ENCODE measurements at places on chromosomes 4 and X.

- DNase-seq, result no peak
Measured at GRCh38 chrX:77085372-77085771, 361.8 kb upstream of the FGF16 start.

- no peak for DNase-seq
Measured at GRCh38 chr4:182716192-182716591, 201.0 kb downstream of the DCTD start.

GRCh38 chr4:72899621-72900020 lies 169.9 kb downstream of the COX18 start:
- no peak for DNase-seq

- no peak for DNase-seq
Measured at GRCh38 chrX:152632445-152633097, 5.1 kb upstream of the GABRQ start.

DNA sequence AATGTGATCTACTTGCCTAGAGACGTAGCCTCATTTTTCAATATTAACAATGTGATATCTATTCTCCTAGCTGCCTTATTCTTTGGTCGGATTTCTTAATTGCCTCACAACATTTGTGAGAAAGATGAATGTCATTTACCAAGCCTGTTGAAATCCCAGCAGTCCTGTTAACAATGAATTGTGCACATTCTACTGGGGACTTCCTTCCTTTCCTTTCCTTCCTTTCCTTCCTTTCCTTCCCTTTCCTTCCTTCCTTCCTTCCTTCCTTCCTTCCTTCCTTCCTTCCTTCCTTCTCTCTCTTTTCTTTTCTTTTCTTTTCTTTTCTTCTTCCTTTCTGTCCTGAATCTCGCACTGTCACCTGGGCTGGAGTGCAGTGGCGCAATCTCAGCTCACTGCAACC lies 107.1 kb downstream of the GPAT3 start:
- DNase-seq, result no peak

GRCh38 chrX:45454290-45454689 lies 253.6 kb upstream of the DIPK2B start:
- DNase-seq, result no peak

- no peak for DNase-seq
Measured at GRCh38 chr4:85905761-85906160, 430.8 kb downstream of the ARHGAP24 start.

GRCh38 chrX:73647632-73648322 lies 84.8 kb downstream of the CHIC1 start:
- DNase-seq, result no peak

DNA sequence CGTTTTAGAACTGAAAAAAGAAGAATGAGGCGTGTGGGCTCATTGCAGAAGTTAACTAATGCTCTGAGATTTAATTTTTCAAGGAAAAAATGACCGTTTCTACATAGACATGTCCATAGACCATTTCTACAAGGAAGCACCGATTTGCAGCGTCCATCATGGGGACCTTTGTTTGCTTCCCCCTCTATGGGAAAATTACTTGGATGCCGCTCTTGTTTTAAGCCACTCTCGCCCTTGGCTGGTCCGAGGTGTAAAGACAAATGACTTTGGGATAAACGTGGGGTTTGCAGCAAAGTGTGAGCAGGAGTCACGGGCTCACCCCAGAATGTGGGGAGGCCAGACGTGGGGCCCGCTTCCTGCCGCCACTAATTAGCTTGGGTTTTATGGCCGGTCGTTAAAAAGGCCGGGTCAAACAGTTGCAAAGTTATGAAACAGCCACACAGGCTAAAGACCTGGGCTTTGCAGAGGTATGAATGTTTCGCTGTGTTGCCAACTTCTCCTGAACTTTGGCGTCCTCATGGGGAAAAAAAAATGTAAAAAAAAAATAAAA lies 235.9 kb downstream of the SHOX start:
- DNase-seq, result no peak

- DNase-seq, result no peak
Measured at GRCh38 chrX:112851161-112851779, 10.6 kb upstream of the AMOT start.

GRCh38 chrX:85516131-85516530 lies 136.7 kb upstream of the POF1B start:
- no peak for DNase-seq

- DNase-seq, result no peak
Measured at GRCh38 chrX:75547783-75548182, 24.9 kb upstream of the ZDHHC15 start.

GRCh38 chr4:104815665-104816064 lies 321.0 kb upstream of the CXXC4 start:
- DNase-seq, result no peak

GRCh38 chr4:147307896-147308674 lies 172.8 kb upstream of the EDNRA start:
- DNase-seq, result no peak

- no peak for DNase-seq
Measured at GRCh38 chrX:121161501-121161933, 114.1 kb downstream of the GLUD2 start.

GRCh38 chrX:31545726-31546125 lies 473.9 kb upstream of the FTHL17 start:
- DNase-seq, result no peak

DNA sequence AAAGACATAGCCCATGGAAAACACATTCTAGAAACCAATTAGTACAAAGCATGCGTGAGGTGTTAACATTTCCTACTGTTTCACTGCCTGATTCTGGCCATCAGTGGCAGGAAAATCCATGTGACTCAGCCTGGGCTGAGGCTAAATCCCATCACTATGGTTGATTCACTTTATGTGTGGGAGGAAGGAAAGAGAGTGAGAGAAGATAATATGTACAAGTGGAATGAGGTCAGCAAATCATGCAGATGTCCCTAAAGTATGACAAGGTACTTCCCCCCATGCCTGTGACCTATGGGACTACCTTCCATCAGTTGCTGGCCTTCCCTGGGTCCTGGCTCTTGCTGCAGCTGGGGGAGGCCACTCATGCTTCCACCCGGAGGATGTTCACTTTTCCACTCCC lies 64.2 kb upstream of the MAP3K15 start:
- no peak for DNase-seq

DNA sequence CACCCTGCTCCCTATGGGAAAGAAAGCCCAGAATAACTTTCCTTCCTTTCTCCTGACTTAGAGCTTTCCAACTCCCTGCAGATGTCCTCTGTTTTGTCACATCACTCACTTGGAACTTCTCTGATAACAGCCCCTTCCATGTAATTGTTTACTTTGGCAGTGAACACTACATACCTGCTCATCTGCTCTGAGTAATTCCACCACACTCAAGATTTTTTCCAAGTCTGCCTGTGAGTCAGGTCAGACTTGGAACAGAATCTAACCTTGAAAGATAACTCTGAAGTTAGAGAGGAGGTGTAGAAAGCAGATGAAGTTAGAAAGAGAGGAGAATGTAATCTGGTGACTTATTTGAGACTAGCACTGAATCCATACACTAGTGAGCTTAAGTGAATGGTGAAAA lies 7.4 kb downstream of the MAGEB10 start:
- DNase-seq, result no peak

GRCh38 chrX:111207851-111208250 lies 62.4 kb downstream of the CAPN6 start:
- no peak for DNase-seq

DNA sequence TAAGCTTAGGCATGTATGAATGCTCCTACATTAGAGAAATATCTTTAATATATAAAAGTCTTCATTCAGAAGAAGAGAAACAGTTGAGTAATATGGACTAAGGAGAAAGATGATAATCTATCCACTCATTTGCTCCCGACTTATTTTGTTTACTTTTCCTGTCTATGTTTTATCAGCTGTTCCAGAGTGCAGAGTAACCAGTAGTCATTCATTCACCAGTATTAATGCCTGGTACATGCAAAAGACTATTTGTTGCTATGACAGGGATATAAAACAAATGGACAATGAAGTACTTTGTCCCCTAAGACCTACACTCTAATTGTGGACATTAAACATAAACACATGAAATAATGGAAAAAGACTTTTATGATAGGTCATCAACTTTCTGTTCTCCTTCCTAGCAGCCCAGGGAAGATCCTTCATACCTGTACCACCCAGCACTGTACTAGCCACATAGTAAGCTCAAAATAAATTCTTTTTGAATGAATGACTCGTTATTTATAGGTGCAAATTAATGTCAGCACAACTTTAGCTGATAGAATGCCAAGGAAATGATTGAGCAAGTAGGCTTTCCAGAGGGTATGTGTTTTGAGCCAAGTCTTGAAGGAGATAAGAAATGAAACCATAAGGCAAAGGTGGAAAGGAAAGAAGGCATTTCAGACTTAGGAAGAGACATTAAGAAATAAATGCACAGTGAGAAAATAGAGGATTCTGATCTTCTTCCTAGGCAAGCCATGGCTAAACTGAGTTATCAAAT lies 45.0 kb upstream of the IL13RA1 start:
- DNase-seq, result no peak

DNA sequence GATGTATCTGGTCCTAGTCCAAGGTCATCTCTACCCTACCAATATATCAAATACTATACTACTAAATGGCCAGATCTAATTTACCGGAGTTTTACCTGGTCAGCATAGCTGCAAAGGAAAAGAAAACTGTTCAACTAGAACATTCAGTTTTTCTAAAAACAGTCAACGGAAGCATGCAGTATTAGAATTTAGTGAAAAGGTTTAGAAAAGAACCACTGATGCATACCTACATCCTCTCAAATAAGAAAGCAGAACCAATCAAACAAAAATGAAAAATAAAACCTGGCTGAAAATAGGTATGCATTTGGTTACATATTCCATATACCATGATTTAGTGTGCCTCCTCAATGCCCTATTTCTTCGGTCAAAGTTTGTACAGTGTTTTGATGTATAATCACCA lies 140.0 kb downstream of the CHM start:
- no peak for DNase-seq

DNA sequence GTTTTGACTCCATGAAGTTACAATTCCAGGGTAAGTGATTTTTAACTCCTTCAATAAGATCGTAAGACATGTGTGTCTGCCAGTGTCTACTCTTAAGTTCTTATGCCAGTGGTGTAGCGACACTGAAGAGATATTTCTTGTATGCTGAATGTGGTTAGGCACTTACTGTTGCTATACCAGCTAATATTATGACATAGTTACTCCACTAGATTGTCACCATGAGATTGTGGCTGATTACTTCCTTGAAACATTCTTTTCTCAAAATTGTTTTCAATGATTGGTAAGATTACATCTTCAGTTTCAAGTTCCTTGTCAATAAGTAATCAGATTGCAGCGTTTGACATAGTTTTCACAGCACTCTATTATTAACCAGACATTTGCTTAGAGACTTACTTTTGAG lies 60.6 kb upstream of the PAGE5 start:
- no peak for DNase-seq

- no peak for DNase-seq
Measured at GRCh38 chr4:48081196-48081595, 52.9 kb downstream of the TXK start.

DNA sequence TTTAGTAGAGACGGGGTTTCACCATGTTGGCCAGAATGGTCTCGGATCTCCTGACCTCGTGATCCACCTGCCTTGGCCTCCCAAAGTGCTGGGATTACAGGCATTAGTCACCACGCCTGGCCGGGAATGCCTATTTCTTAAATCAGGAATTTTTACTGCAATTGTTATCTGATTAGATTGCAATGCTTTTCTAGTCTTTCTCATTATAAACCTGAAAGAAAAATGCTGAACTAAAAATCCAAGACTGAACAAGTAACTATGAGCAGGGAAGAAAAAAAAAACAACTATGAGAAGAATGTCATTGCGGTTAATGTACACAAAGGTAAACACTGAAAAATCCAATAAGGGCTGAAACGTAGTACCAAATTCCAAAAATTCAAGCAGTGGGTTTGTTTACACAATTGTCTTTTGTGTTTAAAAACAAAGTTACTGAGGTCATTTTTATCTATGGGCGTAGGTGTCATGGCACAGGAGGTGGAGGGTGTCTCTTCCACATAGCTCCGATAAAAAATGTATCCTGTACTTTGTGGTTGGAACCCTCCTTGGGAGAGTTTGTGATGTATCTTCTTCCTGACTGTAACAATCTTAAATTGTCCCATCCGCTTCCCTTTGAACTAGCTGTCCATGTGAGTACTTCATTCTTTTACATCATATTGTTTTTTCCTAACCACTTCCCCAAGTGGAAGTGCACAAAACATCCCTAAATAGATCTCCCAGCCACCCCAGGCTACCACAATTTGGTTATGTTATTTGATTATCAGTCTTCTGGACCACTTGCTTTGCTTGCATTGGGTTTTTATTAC lies 11.1 kb upstream of the TMEM156 start:
- no peak for DNase-seq

- no peak for DNase-seq
Measured at GRCh38 chrX:55264816-55265215, at the start of gene PAGE3. Gene PAGE3 (minus strand): TSS chrX:55264916. CDS start chrX:55263903, 1,013 bp downstream.

GRCh38 chr4:165972747-165973146 lies 99.7 kb downstream of the TLL1 start:
- no peak for DNase-seq

DNA sequence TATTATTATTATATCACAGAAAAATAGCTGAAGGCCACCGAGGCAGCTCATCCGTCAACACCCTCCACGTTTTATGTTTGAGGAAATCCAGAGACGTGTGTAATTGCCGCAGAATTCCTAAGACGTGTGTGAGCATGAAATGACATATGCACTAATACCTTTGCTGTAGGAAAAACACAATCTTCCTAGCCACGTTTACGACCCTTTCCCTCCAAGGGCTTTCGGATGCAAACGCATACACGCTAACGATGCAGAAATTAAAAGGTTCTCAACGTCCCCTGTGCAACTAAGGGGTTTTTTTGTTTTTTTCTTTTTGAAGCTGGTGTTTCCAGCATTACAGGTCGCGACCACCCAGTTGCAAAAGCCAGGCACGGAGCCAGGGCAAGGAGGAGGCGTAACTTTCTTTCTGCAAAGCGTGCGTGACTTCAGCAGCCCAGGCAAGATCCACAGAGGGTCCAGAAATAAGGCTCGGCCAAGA lies 33.8 kb downstream of the CRLF2 start:
- no peak for DNase-seq

DNA sequence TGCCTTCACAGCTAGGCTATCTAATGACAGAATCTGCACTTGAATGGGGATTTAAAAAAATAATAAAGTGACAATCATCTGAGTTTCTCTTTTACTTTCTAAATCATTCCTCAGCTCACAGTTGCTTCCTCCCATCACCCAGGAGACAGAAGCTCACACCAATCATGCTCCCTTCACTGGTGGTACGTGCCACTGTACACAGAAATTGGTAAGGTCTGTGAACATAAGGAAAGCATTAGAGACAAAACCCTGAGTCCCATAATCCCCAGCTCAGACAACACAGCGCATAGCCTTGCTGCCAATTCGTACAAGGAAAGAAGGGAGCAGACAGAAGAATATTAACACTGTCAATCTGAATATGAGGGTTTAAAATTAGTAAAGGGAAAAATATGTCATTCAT lies 133.1 kb downstream of the IDS start:
- no peak for DNase-seq
